ENCODE measurements at places on chromosomes 12 and 14. TPM values are rescaled to one million over a fixed set of nuclear protein-coding genes. Genes with fewer than 3 reads are reported as not detected.

- DNase-seq, result no peak
Observed at GRCh38 chr12:15404485-15404884, 82.2 kb downstream of the PTPRO start.

DNA sequence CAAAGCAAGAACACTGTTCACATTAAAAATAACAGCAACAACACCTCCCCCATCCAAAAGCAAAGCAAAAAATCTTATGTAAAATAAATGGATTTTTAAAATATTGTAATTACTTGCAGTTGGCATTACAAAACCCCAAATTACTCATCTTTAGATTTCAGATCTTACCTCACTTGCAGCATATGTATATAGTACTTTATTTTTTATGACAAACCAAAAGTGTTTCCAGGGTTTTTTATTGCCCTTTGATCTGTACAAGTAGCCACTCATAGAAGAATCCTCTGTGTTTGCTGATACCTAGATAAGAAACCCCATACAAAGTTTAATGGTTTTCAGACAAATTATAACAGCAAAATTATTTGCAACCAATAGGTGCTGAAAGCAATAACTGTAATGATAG lies 12.2 kb upstream of the NR2C1 start:
- DNase-seq, result no peak

The TBX5 gene
- total RNA-seq, result not detected

The CCDC198 gene
- 11.2 TPM for total RNA-seq

The SRGAP1 gene
- total RNA-seq, result 1.3 TPM

- DNase-seq, result no peak
Observed at GRCh38 chr12:76964784-76965571, 86.2 kb upstream of the CSRP2 start.

DNA sequence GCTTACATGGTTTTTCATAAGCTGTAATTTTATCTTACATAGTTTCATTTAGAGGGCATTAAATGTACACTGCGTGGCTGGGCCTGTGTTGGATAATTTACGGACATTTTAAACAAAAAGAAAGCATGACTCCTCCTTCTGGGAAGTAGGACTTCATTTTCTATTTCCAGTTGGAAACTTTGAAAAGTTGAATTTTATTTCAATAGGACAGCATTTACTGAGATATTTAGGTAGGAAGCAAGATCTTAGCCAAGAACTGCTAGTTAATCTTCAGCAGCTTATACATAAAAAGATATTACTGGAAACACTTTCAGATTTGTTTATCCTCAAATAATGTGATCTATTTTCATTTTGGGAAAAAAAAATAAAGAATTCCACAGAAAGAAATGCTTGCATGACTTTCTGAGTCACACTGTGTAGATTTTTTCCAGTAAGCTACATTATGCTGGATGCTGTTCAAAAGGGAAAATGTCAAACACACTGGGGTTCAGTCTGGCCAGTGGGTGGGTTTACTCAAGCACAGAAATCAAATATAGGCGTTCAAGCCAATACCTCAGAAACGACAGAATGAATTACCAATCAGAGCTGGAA lies 239.4 kb upstream of the KRR1 start:
- DNase-seq, result no peak

- peak; percentile 88 for DNase-seq
Observed at GRCh38 chr14:33938131-33938949, 12.5 kb downstream of the EGLN3 start.

The RIPK3 gene
- total RNA-seq, result 2.9 TPM

The DNAJC22 gene
- 49.4 TPM for total RNA-seq

GRCh38 chr12:130826151-130826801 lies 12.8 kb downstream of the STX2 start:
- peak; percentile 87 for DNase-seq

DNA sequence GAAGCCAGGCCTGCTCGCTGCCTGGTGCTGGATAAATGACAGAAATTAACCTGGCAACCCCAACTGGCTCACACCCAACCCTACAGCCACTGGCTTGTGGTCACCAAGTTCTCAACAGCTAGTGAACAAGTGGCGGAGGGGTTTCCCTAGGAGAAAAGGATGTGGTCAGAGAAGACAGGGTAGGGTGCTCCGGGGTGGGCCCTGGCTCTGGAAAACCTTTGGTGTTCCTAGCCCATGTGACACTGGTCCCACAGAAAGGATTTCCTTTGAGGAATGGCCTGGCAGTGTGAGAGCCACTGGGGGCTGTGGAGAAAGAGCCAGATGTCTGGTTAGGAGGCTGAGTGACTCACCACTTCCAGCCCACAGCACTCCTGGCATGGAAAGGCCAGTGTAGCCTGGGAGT lies 8.7 kb downstream of the SYNE3 start:
- no peak for DNase-seq

The TDRD9 gene
- 0.56 TPM for total RNA-seq

GRCh38 chr14:76389841-76390240 lies 13.9 kb downstream of the ESRRB start:
- no peak for DNase-seq

The AKAP6 gene
- total RNA-seq, result 1.7 TPM

GRCh38 chr12:114656906-114657596 lies 26.9 kb downstream of the TBX3 start:
- no peak for DNase-seq

DNA sequence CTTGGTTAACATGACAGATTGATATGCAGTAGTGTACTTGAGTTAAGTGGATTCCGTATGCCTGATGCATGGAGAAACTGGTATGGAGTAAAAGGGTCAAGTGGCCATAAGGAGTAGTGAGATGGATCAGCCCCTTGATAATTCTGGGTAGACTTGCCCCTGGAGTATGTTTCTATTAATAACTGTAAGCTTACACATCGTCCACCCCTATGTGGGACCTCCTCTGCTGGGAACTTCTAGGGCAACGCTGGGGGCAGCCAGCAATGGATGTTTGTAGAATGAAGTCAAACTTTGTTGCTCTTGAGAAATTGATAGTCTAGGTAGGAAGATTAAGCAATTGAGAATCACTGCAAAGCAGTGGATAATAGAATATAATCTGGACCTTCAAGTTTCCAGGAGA lies 3.5 kb downstream of the C12orf75 start:
- DNase-seq, result no peak

DNA sequence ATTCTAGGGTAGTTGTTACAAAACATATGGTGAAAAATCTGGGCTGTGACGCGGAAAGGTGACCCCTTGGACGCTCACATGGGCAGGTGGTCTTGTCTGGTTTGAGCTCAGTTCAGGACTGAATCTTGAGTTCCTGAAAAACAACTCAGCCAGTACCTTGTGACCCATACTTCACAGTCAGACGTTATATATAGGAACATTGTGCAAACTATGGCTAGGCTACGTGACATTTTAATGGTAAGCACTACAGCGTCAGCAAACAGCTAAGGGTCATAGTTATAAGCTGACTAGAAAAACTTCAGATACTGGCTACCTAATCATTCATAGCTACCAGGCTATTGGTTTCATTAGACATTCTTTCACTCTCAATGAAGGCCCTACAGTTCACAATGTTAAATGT lies 14.8 kb upstream of the EDDM3A start:
- no peak for DNase-seq

The CDCA3 gene
- total RNA-seq, result 26.0 TPM

DNA sequence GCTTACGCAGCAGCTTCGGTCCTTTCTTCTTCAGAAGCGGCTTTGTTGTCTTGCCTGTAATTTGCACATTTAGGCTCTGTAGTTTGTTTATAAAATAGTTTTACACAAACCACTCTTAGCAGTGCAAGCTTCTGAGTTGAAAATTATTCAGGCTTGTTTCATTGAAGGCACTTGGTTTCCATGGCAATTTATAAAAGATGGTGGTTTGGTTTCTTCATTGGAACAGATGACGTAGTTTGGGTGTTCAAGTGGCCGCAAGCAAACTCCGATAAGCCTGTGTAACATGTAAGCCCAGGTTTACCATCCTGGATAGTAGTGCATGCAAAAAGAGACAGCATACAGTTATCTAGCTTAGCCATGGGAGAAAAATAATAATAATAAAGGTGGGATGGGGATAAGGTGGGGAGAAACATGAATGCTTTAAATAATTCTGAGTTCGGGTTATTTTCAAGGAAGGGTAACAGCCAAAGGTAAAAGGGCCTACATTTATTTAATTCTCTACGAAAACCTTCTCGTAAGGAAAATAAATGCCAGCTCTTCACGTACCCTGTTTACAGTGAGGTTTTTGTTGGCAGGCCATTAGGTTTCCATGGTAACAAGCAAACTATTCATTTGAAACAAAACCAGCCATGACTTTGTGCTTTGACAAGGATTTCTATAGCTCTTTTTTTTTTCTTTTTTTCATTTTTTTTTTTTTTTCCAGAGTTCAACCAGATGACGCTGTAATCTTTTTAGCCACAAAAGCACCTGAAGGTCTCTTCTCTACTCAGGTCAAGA lies 189.6 kb upstream of the RPL10L start:
- no peak for DNase-seq

DNA sequence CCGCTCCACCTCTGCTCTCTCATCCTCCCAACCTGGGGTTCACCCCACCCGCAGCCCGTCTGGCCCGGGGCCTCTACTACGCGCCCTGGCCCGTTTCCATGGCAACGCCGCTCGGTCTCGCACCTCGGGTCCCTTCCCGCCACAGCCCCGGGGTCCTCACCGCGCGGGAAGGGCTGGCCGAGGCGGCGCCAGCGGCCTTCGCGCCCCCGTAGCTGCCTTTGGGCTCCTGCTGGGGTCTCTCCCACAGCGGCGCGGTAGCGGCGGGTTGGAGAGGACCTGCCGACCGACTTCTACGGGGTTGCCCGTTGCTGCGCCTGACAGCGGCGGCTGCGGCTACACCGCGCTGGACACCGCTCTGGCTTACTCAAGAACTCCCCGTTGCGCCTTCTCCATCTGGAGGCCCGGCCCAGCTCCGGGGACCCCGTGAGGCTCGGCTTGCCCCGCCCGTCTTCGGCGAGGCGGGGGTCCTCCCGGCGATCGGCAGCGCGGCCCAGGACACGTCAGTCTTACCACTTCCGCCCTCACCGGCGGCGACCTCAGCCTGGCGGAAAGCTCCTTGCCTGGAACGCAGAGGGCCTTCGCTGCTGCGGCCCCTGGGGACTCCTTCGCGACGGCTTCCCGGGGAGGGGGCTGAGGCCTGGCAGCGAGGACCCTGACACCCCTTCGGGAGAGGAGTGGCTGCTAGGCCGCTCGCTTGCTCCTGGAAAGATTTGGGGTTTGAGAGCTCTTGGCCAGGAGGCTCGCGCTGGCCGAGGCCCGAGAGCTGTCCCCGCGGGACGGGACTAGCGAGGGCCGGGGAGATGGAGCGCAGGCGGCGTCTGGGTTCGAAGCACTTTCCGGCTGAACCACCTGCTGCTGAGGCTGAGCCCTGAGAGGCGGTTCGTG lies at the start of gene TM9SF1:
TSS of gene TM9SF1 (minus strand) at position 256 of the 885 bp plus-strand sequence. CDS start 422 bp downstream, outside the sequence.
- DNase-seq, result peak; percentile 86

The P3H3 gene
- total RNA-seq, result 1.5 TPM

The C12orf54 gene
- total RNA-seq, result not detected

DNA sequence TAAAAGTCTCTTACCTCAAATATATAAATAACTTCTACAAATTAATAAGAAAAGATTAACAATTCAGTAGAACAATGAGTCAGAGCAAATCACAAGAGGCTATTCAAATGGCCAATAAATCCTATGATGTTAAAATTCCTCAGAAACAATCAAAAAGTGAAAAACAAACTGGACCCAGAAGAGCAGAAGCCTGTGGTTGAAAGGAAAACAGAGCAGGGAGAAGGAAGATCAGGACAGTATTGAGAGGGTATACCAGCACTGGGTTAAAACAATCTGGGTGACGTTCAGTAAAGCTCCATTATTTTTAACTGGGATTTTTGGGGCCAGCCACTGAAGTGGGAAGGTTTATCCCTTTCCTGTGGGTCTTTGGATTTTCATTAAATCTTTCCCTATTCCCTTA lies 39.7 kb upstream of the PCED1B start:
- no peak for DNase-seq

GRCh38 chr14:53285821-53286220 lies 132.7 kb upstream of the DDHD1 start:
- no peak for DNase-seq

The ATP6V1D gene
- total RNA-seq, result 53.2 TPM

DNA sequence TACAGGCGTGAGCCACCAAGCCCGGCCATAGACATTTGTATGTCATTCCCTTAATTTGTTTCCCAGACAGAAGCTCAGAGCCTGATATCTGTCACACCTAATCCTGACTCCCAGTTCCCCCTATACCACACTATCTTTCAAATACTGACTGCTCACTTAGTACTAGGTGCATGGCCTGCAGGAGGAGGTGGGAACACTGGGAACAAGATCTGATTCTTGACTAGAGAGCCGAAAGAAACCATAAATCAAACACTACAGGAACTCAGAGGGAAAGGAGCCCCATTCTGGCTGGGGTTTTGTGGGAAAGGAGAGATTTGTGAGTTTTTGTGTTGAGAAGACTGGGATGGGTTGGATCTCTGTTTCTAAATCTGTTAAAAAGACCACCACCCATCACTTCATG lies 4.9 kb downstream of the KHNYN start:
- no peak for DNase-seq

- no peak for DNase-seq
Observed at GRCh38 chr12:88092771-88093170, 49.1 kb downstream of the CEP290 start.

DNA sequence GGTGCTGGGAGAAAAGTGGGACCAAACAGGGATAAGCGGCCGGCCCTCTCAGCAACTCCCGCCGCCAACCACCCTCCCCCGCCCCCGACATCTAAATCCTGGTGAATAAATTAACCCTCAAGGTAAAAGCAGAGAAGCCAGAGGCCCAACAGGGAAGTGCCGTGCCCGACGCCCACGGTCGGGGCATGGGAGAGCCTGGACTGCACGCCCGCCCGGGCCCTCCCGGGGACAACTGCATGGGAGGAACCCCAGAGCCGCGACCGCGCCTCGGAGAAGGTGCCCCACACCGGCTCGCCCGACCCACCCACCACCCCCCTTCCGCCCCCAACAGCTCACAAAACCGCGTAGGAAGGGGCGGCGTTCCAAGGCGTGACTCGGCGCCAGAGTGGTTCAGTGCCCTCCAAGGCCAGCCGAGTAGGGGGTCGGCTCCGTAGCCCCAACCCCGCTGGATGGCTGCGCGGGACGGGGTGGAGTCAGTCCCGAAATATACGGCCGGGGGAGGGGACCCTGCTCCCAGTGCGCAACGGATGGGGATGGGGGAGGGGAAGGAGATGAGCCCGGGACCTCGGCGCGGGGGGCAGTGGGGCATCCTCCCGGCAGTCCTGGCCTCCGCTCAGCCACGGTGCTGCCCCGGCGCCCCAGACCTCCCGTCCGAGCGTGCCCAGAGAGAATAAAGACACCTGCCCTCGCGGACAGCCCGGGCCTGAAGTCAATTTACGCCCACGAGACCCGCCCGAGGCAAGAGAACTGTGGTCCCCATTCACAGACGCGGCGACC lies 732 bp downstream of the SLC25A29 start:
- no peak for DNase-seq

The PROX2 gene
- not detected for total RNA-seq

- DNase-seq, result no peak
Observed at GRCh38 chr14:74938531-74939495, 15.8 kb upstream of the RPS6KL1 start.

DNA sequence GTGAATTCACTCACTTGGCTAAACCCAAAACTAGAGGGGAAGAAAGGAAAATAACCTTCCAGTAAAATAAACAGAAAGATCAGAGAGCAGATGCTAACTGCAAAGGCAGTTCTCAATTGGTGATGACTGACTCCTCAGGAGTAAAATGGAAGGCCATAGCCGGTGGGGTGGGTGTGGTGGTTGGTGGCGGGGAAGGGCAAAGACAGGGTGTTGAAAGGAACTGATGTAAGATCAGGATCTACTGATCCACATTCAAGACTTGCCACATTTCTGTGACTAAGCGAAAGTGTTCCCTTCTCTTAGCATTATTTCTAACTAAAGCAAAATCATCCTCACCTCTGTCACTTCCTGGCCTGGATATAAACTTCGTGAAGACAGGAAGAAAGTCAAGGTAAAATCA lies 26.3 kb upstream of the TC2N start:
- DNase-seq, result no peak

The TESPA1 gene
- total RNA-seq, result 3.2 TPM

- no peak for DNase-seq
Observed at GRCh38 chr12:45509187-45509586, 220.3 kb upstream of the ARID2 start.

The PPTC7 gene
- total RNA-seq, result 8.5 TPM

Measured in liver (tissue), 10 donors.